ENCODE measurements at places on chromosomes 2 and 18.

- no peak for DNase-seq
Measured at GRCh38 chr2:231672617-231673347, 35.5 kb upstream of the PTMA start.

GRCh38 chr2:179265082-179265510 is 464 bp upstream of the SESTD1 start:
- no peak for DNase-seq

GRCh38 chr2:219688560-219689445 is 61.4 kb downstream of the SLC4A3 start:
- DNase-seq: no peak

GRCh38 chr18:32213693-32214092 is 23.9 kb downstream of the MEP1B start:
- no peak for DNase-seq

DNA sequence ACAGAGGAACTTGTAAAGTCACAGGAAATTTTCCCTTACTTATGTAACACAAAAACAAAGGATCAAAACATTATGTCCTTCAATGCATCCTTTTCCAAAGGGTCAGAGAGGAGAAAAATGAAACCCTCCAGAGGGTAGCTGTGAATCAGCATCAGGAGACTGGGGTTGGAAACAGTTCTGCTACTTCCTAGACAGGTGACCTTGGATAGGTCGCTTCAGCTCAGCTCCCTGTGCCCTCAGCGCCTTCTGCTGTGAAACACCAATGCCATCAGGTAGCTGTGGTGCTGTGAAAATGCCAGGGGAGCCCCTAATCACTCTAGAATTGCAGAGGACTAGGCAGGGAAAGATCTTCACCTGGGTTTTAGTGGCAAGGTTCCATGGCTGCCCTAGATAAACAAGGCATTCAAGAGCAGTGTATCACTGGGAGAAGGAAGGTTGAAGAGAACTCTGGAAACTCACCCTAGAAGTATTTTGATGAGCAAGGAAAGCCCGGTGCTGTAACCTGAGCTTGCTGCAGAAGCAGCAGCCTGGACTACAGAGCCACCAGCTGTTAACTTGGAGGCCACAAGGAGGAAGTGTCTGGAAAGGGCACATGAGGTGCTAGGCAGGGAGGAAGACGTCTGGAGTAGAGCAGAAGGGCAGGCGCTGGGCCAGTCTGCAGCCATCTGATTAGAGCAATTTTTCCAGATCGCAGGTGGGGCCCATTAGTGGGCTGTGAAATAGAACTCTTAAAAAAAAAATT is 100.7 kb upstream of the MCFD2 start:
- no peak for DNase-seq

- no peak for DNase-seq
Measured at GRCh38 chr18:23694637-23695430, 5.6 kb downstream of the LAMA3 start.

DNA sequence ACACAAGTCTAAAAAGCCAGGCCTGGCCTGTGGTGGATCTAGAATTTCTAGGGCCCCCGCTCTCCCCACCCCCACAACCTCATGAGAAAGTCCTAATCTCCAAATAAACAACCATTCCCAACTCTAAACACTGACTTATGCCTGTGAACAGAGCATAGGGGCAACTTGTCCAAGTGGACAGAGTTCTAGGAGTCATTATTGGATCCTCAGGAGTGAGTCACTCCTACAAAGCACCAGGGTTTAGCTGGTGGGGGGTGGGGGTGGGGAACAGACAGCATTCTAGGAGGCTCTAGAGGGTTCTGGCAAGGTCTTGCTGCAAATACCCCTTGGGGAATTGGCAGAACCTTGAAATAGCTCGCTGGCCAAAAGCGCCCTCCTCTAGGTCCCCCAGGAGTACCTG is 83.3 kb downstream of the ZCCHC2 start:
- DNase-seq: no peak

GRCh38 chr2:232419245-232420072 is 12.8 kb downstream of the ALPG start:
- no peak for DNase-seq

GRCh38 chr2:16166327-16166981 is 226.1 kb downstream of the MYCN start:
- DNase-seq: no peak

- DNase-seq: no peak
Measured at GRCh38 chr18:7755753-7756475, 188.8 kb downstream of the PTPRM start.

DNA sequence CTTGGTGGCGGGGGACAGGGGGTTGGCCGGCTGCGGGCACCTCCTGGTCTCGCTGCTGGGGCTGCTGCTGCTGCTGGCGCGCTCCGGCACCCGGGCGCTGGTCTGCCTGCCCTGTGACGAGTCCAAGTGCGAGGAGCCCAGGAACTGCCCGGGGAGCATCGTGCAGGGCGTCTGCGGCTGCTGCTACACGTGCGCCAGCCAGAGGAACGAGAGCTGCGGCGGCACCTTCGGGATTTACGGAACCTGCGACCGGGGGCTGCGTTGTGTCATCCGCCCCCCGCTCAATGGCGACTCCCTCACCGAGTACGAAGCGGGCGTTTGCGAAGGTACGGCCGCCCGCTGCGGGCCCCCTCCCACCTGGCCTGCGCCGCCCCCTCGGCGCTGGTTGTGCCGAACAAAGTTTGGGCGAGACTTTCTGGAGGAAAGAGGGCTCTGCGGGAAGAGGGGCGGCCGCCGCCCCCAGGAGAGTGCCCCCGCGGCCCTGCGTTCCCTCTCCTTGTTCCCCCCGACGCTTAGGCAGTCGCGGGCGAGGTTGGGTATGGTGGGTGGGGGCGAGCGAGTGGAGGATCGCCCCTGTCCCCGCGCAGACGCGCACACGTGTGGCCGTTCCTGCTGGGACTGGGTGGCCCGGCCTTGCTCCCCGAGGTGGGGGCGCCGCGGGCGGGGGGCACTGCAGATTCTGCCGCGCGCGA is 866 bp downstream of the CRIM1 start:
- peak; percentile 36 for DNase-seq

GRCh38 chr2:68789603-68790002 is 55.0 kb downstream of the ARHGAP25 start:
- DNase-seq: no peak

GRCh38 chr2:26731714-26732113 is 32.4 kb upstream of the SLC35F6 start:
- no peak for DNase-seq

GRCh38 chr2:229050133-229050532 is 221.0 kb downstream of the PID1 start:
- DNase-seq: no peak

- no peak for DNase-seq
Measured at GRCh38 chr2:158805255-158805654, 10.1 kb downstream of the DAPL1 start.

GRCh38 chr18:50614838-50615237 is 55.0 kb downstream of the MAPK4 start:
- DNase-seq: no peak

DNA sequence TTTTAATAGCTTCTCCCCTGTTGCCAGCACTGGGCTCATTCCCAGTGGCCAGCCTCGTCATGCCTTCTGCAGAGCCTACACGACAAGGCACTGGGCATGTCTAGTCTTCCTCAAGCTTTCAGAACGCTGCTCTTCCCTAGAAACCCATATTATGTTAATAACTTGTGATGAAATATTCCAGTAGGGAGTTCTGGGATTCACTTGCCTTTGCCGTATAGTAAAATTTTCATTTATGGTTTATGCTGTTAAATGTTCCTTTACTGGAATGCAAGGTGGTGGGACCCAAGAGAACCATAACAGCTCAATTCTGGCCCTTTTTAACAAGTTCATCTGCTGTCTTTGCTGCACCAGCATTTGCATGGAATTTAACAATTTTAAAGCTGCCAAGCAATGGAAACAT is 45.5 kb upstream of the SLC14A1 start:
- no peak for DNase-seq

- DNase-seq: no peak
Measured at GRCh38 chr18:63309422-63309821, 10.1 kb downstream of the BCL2 start.

- DNase-seq: no peak
Measured at GRCh38 chr2:43415592-43415991, 180.2 kb downstream of the THADA start.

GRCh38 chr18:5425721-5426120 is 118.1 kb downstream of the EPB41L3 start:
- no peak for DNase-seq

DNA sequence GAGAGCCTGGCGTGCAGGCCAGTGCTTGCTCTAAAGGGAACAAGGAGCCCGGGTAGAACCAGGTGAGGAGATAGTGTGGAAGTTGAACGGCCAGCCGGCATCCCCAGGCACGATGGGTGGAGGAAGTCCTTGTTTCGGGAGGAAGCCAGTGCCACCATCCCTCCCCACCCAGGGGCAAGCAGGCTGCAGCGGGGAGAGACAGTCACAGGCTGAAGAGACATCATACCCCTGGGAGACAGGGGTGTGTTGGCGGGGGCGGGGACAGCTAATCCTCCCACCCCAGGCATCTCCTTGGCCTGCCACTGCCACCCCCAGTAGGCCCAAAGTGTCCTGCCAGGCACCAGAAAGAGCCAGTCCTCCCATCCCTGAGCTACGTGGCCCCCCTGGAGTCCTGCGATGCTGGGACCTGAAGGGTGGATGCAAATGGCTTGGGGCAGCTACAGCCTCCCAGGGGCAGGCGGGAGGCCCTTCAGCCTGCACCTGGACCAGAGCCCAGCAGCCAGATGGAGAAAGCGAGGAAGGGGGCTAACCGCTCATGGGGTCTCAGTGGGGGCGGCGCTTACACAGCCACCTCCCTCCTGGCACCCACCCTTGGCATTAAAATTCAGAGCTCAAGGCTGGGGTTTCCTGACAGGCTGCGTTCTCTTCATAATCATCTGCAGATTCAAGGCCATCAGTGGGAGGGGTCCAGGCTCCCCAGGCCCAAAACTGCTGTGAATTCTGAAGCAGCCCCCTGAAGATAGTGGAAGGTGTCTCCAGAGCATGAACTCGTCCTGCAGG is 14.8 kb upstream of the GPR55 start:
- DNase-seq: no peak

- no peak for DNase-seq
Measured at GRCh38 chr18:1797235-1797634, 774.1 kb downstream of the METTL4 start.

DNA sequence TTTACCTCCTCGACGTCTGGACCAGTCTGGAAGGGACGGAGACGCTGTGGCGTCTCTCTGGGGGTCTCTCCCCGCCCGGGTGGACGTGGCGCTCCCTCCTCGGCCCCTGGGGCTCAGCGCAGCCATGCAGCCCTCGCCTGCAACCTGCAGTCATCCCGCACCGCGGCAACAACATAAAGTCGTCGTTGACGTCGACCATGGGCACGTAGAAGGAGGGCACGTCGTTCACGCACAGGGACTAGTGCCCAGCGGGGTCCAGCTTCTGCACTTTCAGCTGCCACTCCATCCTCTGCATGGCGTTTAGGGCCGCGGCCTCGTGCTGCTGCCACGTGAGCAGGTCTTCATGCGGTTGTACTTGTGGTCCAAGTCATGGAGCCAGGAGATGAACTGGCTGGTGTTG is 889.6 kb upstream of the LRRTM1 start:
- no peak for DNase-seq

DNA sequence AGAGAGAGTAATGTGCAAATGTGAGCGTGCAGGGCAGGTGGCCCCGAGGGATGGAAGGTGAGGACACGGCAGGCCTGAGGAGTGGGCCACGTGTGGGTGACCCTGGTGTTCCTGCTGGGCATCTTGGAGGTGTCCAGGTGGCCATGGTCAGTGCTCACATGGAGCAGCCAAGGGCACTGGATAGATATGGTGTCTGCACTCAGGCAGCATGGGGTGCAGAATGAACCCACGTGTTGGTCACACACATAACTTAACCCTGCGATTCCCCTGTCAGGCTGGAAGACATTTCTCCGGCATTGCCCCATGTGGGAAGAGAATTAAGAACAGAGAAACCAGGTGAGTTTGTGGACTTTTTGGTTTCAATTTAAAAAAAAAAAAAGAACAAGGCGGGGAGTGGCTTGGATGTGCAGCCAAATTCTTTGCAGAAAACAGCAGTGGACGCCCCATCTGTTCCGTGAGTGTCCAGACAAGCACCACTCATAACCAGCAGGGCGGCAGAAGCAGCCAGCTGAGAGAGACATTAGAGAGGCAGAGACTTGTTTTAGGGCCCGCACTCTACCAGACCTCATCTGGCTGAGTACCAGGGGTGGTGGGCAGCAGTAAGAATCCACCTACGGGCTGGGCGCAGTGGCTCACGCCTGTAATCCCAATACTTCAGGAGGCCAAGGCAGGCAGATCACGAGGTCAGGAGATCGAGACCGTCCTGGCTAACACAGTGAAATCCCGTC is 249.8 kb downstream of the ACKR3 start:
- no peak for DNase-seq

DNA sequence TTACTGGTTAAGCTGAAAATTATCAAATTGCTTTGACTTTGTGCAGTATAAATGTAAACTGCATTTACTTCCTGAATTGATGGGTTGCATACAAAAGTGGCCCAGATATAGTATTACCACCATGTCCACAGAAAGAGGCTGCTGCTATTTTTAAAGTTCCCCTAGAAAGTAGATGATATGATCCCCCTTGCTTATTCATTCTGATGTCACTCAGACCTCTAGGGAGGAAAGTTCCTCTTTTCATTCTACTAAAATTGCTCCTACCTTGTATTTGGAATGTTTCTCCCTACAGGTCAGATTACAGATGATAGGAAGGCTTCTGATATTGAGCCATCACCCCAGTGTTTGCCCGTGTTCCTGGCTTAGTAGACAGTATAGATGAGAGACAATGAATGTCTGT is 247.6 kb upstream of the TNP1 start:
- no peak for DNase-seq

DNA sequence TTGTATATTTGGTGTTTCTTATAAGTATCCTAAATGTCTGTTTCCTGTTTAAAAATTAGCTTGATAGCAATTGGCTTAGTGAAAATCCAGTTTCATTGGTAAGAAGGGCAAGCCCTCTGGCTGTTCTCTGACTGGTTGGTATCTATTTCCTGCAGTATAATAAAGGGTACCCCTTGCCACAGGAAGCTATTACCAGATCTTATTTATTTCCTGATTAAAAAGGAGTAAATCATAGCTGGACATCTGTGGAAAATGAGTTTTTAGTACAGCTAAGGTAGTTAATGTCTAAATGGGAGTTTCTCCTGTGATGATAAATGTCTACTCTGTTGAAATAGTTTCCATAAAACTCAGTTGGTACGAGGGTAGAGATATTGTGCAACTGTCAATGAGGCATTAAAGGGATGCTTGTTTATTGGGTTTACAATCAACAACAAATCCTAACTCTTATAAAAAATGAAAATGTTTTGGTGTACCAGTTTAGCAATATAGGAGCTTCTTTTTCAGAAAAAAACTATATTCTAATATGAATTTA is 58.7 kb downstream of the FASTKD2 start:
- DNase-seq: no peak

- DNase-seq: no peak
Measured at GRCh38 chr2:161138429-161138828, 21.8 kb upstream of the TANK start.

GRCh38 chr2:36044411-36044810 is 311.2 kb upstream of the CRIM1 start:
- no peak for DNase-seq

DNA sequence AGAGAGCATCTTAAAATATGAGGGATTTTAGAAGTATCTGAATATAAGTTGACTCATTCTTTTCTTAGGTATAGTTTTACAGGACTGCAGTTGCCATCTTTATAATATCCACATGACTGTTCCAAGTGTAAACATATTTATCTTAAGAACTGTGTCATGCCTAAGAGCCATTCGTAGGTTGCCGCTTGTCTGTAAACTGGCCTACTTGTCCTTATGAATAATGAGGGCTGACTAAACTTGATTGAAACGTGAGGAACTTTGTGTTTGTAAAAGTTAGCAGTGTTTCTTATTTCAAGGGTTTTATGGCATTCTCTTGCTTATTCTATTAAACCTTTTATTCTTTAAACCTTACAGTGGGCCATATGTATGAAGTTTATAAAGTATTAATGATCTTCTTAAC is 99.6 kb downstream of the MAP3K20 start:
- DNase-seq: no peak

Measured in caudate nucleus (tissue), 63 donors.